ENCODE measurements at places on chromosomes 13 and 19. TPM values are rescaled to one million over a fixed set of nuclear protein-coding genes. Genes with fewer than 3 reads are reported as not detected.

PRKCSH gene
- 118 TPM for total RNA-seq

ERICH6B gene
- total RNA-seq: not detected

ZNF132 gene
- 7.0 TPM for total RNA-seq

RPS28 gene
- 242 TPM for total RNA-seq

SLITRK5 gene
- total RNA-seq: not detected

RDH8 gene
- total RNA-seq: 0.39 TPM

PPM1N gene
- total RNA-seq: 1.5 TPM

GAPDHS gene
- total RNA-seq: not detected

C1QTNF9B gene
- total RNA-seq: not detected

KIR3DL1 gene
- total RNA-seq: not detected

CGB5 gene
- total RNA-seq: not detected

ZNF529 gene
- total RNA-seq: 7.3 TPM

PLIN5 gene
- total RNA-seq: not detected

ZNF625 gene
- 5.9 TPM for total RNA-seq

CSNK1G2 gene
- total RNA-seq: 95.8 TPM

KLF5 gene
- 0.73 TPM for total RNA-seq

LGALS7 gene
- total RNA-seq: not detected
